NCI-H2107 (cell line): ENCODE measurements at places on chromosomes 16 and 17.

DNA sequence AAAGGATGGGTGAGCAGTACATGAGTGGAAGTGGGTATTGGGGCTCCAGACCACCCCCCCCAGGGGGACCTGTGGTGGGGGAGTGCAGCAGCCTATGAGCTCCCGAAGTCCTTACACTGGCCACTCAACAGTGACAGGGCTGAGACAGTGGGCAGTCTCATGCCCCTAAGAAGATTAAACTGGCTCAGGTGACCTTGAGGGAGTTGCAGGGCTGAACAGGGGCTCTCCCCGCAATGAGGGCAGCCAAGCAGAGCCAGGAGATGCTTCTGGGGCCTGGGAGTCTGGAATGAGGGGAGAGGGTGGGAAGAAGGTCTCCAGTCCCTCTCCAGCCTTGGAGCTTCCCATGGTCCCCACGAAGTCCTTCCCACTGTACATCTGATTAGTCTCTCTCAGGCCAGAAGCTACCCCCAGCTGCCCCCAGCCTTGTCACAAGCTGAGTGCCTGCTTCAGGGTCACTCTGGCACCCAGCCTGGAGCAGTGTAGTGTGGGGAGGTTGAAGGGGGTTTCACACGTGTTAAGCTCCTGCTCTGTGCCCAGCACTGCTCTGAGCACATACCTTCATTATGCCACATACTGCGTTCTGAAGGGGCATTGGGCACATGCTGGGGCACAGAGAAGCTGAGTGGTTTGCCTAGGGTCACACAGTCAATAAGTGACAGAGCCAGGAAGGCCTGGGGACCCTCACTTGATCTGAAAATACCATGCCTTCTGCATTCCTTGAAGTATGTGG, 1.0 kb upstream of the CDH16 start:
- no peak for DNase-seq

DNA sequence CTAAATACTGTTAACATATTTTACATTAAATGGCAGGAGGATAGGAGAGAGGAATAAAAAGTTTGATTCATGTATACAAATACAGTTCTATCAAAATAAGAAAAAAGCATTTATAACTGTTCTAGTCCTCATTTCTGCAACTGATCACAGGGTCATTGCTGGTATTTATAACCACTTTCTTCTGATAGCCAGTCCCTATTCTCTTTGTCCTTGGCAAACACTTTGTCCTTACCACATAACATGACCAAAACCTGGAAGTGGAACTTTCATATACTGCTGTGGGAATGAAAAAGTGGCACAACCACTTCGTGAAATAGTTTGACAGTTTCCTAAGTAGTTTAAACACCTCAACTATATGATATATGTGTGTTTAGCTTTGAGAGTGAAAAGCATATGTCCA, 83.3 kb downstream of the CDRT15 start:
- no peak for DNase-seq

DNA sequence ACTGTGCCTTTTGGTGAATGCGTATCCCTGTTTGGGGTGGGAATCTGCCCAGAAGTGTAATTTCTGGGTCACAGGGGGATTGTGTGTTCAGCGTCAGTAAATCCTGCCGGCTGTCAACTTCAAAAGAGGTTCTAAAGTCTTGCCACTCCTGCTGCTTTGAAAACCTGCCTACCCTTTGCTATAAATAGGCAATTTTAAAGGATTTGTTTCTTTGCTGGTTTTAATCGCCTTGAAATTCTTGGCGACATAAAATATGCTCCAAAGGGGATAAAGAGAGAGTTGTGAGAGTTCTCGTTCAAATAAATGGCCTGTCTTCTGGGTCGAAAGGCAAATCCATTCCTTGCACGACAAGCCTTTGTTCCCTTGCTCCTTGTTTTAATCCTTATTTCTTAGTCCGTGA, 143.4 kb downstream of the IRF8 start:
- no peak for DNase-seq

DNA sequence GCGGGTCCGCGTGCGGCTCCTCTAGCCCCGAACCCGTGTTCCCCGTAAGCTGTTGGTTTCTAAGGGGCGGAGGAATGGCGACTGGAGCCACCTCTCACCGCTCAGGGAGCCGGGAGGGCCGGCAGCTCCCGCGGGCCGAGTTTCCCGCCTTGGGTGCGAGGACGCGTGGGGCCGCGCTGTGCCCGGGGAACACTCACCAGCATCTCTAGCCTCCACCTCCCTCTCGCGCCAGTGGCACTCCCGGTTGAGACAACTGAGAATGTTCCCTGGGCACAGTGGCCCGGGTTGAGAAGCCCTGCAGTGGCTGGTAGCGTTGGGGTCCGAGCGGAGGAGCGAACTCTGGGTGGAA, 560 bp downstream of the TELO2 start:
- DNase-seq, result no peak

DNA sequence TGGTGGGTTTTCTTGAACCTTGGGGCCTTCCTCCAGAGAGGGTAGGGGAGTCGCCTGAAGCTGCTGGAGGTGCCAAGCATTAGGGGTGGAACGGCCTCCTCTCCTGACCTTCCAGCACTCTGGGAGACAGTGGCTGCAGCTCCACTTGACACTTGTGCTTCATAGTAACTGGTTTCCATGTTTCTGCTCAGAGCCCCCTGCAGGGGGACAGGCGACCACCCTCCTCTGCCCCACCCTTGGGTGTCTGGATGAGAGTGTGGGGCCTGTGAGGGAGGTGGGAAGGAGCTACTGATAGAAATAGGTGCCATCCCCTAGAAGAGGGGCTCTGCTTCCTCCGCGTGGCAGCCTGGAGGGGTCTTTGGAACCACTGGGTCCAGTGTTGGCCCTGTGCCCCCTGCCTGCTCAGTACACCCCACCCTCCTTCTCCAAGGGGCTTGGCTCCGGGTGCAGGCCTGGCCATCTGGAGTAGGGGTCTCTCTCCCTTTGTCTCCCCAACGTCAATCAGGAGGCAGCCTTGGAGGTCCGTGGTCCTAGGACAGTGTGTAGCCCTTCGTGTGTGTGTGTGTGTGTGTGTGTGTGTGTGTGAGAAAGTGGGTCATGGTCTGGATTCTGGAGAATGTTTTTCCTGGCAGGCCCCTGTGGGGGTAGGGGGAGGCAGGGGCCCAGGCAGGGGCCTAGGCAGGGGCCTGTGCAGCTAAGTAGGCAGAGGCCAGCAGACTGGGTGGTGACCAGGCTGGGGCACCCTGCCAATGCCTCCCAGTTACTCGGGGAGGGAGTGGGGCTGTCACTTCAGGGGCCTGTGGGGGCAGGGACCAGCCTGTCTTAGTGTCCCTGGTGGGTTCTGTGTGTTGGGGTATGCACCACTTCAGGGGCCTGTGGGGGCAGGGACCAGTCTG, 4.9 kb downstream of the LASP1 start:
- DNase-seq, result no peak

GRCh38 chr17:40348562-40349476, 15.7 kb downstream of the GJD3 start:
- DNase-seq, result peak; percentile 44

GRCh38 chr16:87201790-87202189, 115.4 kb downstream of the C16orf95 start:
- no peak for DNase-seq

GRCh38 chr17:81418710-81419318, 23.6 kb downstream of the BAHCC1 start:
- no peak for DNase-seq

GRCh38 chr17:36057911-36058310, 6.2 kb upstream of the CCL18 start:
- DNase-seq, result no peak

DNA sequence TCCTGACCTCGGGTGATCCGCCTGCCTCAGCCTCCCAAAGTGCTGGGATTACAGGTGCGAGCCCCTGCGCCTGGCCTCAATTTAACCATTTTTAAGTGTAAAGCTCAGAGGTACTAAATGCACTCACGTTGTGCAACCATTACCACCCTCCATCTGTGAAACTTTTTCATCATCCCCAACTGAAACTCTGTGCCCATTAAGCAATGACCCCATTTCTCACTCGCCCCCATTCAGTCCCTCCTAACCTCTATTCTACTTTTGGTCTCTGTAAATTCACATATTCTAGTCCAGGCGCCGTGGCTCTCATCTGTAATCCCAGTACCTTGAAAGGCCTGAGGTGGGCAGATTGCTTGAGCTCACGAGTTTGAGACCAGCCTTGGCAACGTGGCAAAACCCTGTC, 8.3 kb upstream of the SPNS3 start:
- no peak for DNase-seq

GRCh38 chr17:78538033-78538776, 39.0 kb downstream of the DNAH17 start:
- DNase-seq, result no peak

DNA sequence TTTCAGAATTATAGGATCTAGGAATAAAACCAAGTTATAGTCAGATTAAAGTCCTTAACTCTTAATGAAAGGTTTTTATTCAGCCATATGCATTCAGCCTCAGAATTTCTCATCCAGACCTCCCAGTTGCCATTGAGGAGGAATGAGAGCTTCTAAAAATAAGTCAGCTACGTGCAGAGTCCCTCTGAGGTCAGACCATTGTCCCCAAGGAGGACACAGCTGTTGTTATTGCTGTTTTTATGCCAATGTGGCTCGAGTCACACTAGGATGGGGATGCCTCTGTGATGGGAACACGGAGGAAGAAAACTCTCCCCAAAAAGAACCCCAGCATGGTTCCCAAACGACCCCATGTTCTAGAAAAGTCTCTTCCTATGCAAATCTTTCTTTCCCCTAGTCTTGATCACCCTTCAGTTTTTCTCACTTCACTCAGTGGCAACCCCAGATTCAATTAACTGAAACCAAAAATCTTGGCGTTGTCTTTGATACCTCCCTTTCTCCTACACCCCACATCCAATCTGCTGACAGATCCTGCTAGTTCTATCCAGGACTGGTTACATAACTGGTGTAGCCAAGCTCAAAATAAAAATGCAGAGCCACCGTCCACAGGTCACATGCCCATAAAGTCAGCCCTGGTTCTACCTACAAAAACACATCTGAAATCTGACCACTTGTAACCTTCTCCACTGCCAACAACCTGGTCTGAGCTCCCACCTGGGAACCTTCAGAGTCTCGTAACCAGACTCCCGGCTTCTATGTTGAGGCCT, 138.2 kb upstream of the ERCC4 start:
- no peak for DNase-seq

DNA sequence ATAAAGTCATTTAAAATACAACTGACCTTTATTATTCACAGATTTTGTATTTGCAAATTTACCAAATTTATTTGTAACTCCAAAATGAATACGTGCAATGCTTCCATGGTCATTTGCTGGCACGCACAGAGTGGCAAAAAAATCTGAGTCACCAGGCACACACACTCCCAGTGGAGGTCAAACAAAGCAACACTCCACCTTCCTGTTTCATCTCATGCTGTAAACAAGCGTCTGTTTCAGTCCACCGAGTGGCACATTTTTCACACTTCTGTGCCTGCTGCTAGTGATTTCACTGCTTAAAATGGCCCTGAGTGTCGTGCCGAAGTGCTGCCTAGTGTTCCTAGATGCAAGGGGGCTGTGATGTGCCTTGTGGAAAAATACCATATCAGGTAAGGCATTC, 17.8 kb upstream of the ITGAE start:
- no peak for DNase-seq

GRCh38 chr17:31310886-31311285, 3.0 kb downstream of the EVI2B start:
- no peak for DNase-seq

- DNase-seq, result no peak
Observed at GRCh38 chr17:10984220-10984619, 146.3 kb upstream of the PIRT start.

DNA sequence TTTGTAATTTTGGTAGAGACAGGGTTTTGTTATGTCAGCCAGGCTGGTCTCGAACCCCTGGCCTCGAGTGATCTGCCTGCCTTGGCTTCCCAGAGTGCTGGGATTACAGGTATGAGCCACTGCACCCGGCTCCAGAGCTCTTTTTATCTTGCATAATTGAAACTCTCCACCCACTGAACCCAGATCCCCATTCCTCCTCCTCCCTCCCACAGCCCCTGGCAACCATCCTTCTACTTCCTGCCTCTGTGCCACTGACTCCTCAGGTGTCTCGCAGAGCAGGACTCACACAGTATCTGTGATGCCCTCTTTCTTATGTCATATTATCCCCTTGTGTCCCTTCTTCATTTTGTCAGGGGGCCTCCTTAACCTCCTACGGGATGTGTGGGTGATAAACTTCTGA, 340.7 kb downstream of the SLC39A11 start:
- no peak for DNase-seq

DNA sequence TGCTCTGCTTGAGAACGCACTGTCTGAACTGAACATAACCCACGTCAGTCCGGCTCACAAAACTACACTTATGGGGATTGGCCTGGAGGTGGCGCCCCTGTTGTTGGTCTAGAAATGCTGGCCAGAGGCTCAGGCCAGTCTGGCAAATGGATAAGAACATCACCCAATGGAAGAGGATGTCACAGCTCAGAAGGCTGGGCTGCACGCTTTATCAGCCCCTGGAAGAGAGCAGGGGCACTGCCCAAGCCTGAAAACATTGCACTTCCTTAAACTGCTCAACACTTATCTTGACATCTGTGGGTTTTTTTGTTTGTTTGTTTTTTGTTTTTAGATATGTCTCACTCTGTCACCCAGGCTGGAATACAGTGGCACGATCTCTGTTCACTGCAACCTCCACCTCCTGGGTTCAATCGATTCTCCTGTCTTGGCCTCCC, 24.8 kb upstream of the BPTF start:
- peak; percentile 17 for DNase-seq

- DNase-seq, result no peak
Observed at GRCh38 chr17:63881935-63882601, at the start of gene GH2. GH2 (minus strand) TSS chr17:63881944; CDS start chr17:63881801, 143 bp downstream.

DNA sequence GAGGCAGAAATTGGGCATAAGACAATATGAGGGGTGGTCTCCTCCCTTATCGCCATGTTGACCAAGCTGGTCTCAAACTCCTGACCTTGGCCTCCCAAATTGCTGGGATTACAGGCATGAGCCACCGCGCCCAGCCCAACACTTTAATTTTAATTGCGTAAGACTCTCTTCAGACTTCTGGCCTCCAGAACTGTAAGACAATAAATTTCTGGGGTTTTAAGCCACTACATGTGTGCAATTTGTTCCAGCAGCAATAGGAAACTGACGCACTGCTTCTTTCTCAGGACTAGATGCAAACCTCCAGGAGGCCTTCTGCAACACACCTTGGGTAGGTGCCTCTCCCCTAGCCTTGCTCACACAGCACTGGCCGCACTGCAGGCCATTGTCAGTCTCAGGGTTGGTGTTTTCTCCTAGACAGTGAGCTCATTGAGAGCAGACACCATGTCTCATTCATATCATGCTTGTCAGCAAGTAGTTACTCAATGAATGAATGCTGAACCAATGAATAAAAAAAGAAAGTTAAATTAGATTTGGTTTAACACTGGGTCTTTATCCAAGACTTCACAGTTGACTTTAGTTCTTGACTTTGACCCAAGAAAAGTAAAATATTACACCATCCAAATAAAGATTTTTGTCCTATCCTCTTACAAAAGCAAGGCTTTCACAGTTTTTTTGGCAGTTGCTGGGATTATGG, 5.5 kb upstream of the ACSF2 start:
- DNase-seq, result no peak

GRCh38 chr16:86052115-86052670, 153.2 kb downstream of the IRF8 start:
- no peak for DNase-seq

- DNase-seq, result no peak
Observed at GRCh38 chr17:5485270-5486205, at the start of gene DERL2. DERL2 (minus strand) TSS chr17:5486178; CDS start chr17:5486161, 17 bp downstream.
